ENCODE measurements at places on chromosomes 7 and 10. TPM values are rescaled to one million over a fixed set of nuclear protein-coding genes. Genes with fewer than 3 reads are reported as not detected.

GRCh38 chr7:138871814-138872090 is 73.8 kb upstream of the ATP6V0A4 start:
- ATAC-seq, result no peak

Gene DDC
- total RNA-seq, result not detected

DNA sequence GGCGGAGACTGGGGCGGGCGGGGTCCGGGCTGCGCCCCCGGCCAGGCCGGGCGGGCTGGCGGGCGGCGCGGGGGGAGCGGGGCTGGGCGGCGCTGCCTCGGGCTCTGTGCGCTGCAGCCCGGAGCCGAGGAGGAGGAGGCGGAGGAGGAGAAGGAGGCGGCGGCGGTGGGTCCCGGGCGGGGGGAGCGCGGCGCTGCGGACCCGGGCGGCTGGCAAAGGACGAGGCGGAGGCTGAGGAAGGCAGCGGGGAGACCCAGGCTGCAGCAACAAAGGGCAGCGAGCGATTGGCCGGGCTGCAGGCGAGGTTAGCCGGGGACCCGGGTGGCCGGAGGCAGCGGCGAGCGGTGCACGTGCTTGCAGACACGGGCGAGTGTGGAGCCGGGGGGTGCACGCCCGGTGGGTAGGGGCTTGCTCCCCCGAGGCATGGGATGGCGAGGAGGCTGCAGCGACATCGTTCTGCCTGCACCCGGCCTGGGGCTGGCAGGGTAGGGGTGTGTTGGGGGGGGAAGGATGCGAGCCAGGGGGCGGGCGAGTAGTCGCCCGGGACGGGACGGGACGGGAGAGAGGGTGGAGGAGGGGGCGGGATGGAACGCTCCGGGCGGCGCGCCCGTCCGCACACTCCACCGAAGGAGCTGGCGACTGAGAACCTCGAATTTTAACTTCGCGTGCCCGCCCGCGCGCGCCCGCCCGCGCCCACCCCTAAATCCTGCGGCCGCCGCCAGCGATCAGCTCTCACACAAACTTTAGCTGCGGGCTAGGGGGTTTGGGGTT is 844 bp upstream of the KAT6B start:
- peak; percentile 9 for ATAC-seq

DNA sequence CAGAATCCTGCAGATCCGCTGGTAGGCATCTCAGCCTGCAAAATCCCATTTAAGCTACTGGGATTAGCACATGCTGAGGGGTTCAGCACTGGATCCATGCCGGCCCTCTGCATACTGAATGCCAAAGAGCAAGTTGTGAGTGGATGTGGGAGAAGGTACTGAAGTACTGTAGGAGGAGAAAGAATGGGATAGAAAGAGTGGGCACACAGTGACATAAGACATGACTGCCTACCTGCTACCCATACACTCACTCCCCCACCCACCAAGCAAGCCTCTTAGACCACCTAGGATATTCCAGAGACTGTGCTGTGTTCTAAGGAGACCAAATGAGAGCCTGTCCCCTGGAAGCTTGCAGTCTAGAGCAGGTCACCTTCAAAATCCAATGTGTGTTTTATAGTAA is 215.9 kb downstream of the FRMD4A start:
- ATAC-seq, result no peak

DNA sequence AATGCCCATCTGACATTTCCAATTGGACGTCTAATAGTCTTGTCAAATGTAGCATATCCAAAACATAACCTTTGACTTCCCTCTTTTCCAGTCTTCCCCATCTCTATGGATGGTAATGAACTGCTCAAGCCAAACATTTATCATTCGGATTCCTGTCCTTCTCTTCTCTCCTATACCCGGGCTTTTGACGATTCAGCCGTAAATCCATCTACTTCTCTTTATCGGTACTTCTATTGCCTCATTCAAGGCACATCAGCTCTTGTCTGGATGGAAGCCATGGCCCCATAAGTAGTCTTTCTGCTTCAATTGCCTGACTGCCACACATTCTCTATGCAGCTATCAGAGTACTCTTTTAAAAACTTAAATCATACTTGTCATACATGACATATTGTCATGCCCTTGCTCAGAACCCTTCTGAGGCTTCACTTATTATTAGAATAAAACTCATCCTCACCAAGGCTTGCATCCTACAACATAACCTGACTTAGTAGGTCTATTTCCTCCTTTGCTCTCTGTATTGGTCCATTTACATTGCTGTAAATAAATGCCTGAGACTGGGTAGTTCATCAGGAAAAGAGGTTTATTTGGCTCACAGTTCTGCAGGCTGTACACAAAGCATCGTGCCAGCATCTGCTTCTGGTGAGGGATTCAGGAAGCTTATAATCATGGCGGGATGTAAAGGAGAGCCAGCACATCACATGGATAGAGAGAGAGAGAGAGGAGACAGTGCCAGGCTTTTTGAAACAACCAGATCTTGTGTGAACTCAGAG is 37.8 kb downstream of the ST8SIA6 start:
- no peak for ATAC-seq

Gene MRPL43
- 50.1 TPM for total RNA-seq

- peak; percentile 87 for ATAC-seq
Observed at GRCh38 chr10:24465891-24466818, 257.2 kb downstream of the KIAA1217 start.

GRCh38 chr7:110347081-110347480 is 743.8 kb upstream of the LRRN3 start:
- no peak for ATAC-seq

All from activated T-helper 17 cell treated with anti-CD3 and anti-CD28 coated beads, Interleukin-2, amount 50 U/mL, for 72 hours (primary cell).